ENCODE measurements at places on chromosomes 2 and 18.

DNA sequence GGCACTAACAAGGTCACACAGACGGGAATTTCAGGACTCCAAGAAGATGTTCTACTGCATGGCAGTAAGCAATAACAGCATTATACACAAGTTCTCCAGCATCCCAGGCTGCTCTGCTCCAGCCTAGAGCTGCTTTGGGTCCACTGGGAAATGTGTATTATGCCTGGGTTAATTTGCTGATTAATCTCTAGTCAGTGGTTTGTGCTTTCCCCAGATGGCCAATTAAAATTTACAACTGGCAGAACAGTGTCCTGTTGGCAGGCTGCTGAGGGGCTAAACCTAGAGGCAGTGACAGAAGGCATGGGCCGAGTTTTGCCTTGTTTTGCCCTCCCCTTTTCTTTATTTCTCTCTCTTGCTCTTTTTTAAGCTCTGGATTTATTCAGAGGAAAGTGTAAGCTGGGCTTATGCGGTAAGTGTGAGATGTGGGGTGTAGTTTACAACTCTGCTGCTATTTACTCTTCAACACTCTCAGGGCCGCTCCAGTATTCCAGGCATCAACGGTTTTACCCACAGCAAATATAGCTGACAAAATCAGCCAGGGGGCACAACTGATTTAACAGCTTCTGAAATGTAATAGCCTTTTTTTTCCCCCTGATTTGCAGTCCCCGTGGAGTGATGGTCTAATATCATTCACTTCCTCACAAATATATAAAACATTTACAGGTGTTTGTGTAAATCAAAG lies 348.0 kb downstream of the GPD2 start:
- DNase-seq: no peak

GRCh38 chr18:25058521-25058920 lies 293.4 kb downstream of the ZNF521 start:
- no peak for DNase-seq

GRCh38 chr2:106530866-106531265 lies 43.7 kb downstream of the CD8B2 start:
- no peak for DNase-seq

- no peak for DNase-seq
These were observed 63.1 kb downstream of the MARCO start for GRCh38 chr2:119005051-119005450.

- DNase-seq: no peak
These were observed 47.3 kb downstream of the RFTN2 start for GRCh38 chr2:197628043-197628500.

DNA sequence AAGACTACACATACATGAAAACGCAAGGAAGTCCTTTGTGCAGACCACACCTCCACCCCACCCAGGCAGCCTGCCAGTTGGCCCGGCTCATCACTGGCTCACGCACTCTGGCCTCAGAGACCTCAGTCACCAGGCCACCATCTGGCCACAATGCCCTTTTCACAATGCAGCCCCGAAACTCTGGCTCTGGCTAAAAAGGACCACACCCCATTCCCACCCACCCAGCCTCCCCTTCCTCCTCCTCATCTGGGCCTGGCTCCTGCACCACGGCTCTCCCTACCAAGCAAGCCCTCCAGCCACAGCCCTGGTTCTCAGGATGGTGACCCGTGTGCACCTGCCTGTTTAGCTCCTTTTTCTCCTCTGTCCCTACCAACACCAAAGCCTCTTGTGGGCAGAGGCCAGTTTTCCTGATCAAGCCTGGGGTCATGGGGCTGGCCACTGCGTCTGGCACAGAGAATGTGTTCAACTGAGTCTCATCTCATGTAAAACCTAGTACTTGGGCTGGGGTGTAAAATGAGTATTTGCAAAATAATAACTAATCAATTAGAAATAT lies 7.4 kb downstream of the HDAC4 start:
- DNase-seq: no peak

Measured in stimulated activated CD8-positive, alpha-beta memory T cell treated with anti-CD3 and anti-CD28 coated beads, Interleukin-15, amount 100 ng/mL, for 24 hours (primary cell).